ENCODE measurements at places on chromosomes 1 and 21.
A peak's percentile ranks its signal among the peaks of the same experiment; 100 is the strongest.

DNA sequence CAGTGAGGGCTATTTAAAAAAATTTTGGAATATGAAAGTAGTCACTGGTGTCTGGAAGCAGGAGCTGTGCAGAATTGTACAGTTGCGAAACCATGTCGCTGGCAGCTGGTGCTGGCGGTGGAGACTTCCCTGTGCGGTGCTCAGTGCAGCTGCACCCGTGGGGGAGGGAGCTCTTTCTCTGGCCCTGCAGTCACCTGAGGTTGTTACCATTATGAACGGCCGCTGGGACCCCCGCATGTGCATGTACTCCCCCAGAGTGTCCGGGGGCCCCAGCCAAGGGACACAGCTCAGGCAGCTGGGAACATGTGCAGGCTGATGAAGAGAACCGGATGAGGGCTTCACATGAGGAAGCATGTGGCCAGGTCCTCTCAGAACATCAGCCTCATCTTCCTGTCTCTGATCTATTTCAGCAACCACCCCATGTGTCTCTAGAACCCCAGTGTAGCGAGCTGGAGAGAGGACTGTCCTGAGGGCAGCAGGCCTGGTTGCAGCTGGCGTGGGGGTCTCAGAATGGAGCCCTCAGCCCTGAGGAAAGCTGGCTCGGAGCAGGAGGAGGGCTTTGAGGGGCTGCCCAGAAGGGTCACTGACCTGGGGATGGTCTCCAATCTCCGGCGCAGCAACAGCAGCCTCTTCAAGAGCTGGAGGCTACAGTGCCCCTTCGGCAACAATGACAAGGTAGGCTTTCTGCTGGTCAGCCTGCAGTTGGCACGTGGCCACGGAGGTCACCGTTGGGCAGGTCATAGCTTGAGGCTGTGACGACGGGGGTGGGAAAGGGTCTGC, at the start of gene TRPM2:
Gene TRPM2 (plus strand): TSS at position 431 of the 780 bp plus-strand sequence. CDS start 80 bp downstream, at position 511.
- DNase-seq, result peak; percentile 33

DNA sequence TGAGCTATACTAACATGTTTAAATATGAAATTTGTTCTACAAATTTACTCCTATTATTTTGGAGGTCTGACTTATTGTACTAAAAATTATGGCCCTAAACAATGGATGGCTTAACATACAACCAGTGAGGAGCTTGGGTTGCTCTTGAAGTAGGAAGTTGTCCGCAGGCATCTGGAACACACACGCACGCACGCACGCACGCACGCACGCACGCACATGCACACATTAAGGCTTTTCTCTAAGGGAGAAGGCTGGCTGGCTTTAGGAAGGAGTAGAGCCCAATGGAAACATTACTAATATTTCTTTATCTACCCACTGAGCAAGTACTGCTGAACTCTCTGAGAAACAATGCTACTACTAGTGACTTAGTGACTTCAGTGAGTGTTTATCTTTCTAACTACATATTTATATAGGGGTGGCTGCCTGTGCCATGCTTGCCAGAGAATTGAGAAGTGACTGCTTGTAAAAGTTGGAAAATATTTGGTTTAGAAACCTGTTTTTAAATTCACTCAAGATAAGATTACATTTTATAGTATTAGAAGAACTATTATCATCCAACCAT, 16.2 kb upstream of the ARHGAP29 start:
- no peak for DNase-seq

DNA sequence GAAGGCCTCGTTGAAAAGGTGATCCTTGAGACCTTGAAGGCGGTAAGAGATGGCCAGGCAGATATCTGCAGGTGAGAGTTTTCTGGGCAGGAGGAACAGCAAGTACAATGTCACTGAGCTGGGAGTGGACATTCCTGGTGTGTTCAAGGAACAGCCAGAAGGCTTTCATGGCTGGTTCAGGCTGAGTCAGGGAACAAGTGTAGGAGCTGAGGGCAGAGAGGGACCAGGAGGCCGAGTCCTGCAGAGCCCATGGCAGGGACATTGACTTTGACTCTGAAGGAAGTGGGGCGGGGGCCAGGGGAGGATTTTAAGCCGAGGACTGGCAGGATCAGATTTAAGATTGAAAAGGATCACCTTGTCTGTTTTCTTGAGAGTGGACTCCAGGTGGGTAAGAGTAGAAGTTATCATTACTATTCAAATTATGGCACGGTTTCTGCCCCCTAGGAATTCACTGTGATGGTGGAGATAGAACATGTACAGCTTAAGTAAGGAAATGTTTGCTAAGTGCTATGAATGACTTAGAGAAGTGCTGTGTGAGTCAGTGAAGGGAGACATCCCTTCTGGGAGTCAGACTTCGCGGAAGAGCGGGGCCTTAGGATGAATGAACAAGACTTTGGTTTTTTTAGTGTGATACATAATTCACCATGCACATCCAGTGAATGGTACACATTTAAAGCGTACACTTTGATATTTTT, 202.3 kb downstream of the KIF26B start:
- no peak for DNase-seq

- DNase-seq, result no peak
Measured at GRCh38 chr1:79808816-79809475, 802.4 kb upstream of the ADGRL4 start.

DNA sequence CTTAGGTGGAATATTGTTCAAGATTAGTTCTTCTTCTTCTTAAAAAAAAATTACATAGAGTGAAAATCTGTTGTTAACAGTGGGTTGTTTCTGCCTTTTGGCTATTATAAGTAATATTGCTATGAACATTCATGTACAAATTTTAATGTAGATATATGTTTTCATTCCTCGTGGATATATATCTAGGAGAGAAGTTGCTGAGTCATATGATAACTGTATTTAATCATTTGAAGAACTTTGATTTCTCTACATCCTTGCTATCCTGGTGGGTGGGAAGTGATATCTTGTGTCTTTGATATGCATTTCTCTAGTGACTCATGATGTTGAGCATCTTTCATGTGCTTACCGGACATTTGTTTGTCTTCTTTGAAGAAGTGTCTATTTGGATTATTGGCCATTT, 29.9 kb downstream of the MAST2 start:
- no peak for DNase-seq

- DNase-seq, result no peak
Measured at GRCh38 chr1:197620714-197621163, 154.5 kb downstream of the DENND1B start.

- no peak for DNase-seq
Measured at GRCh38 chr1:226310637-226311195, 1.8 kb upstream of the LIN9 start.

- DNase-seq, result no peak
Measured at GRCh38 chr1:4963251-4963650, 308.8 kb downstream of the AJAP1 start.

DNA sequence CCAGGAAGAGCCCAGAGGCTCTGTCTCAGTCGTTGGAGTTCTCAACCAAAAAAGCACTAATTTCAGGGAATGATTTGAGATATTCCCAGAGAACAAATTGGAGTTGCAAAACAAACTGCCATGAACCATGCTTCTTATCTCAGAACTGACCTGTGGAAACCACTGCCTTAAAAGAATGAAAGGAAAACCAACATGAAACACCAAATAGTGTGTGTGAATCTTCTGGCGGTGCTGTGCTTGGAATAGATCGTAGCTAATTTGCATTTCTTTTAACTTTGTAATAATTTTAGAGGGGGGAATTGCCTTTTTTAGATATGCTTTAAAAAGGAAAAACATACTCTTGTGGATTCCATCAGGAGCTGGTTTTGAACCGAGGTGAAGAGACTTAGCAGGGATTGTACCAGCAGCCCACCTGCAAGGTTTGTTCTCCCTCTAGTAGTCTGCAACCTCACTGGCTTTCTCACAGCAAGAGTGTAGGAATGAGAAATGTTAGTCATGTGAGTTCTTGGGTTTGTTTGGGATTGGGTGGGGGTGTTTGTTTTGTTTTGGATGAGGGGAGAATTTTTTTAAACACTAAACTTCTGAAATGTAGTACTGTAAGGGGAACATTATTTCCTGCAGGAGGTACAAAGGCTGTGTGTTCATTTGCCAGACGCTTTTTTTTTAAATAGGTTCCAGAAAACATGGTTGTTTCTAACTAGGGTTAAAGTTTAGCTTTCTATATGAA, 45.7 kb upstream of the ANGPTL1 start:
- DNase-seq, result no peak

GRCh38 chr1:41418857-41419583, 57.8 kb downstream of the FOXO6 start:
- no peak for DNase-seq

DNA sequence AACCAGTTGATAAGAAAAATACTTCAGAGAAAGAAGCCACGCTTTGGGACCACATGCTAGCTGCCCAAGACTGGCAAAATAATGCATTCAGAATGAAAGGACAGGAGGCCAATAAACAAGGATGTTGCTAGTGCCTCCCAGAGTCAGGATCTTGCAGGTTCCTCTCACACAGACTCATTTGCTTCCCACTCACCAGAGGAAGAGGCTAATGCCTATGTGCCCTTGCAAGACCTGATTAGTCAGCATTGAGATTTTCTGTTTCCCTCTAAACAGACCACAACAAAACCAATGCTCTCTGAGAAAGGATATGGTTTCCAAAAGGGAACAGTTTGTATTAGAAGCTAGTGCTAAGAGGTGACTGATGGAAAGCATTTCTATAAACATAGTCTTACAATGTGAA, 85.7 kb downstream of the NRDC start:
- no peak for DNase-seq

DNA sequence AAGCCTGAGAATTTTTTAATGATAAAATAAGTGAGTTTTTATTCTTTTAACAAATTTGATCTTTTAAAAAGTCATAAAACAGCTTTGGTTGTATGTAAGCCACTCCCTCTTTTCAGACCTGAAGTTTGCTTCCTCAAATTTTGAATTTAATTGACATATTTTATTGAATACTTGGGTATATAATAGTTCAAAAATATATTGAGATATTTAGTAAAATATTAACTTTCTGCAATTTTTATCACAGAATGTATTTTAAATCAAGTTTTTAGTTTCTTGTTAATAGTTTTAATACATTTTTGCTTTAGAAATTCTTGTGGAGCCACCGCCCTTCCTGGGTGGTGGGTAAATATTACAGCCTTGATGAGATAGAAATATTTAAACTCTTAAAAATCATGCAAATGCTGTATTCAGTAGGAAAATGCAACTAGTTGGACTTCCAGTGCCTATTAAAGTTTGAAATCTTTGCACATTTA, 867 bp downstream of the PTPRC start:
- DNase-seq, result peak; percentile 63

DNA sequence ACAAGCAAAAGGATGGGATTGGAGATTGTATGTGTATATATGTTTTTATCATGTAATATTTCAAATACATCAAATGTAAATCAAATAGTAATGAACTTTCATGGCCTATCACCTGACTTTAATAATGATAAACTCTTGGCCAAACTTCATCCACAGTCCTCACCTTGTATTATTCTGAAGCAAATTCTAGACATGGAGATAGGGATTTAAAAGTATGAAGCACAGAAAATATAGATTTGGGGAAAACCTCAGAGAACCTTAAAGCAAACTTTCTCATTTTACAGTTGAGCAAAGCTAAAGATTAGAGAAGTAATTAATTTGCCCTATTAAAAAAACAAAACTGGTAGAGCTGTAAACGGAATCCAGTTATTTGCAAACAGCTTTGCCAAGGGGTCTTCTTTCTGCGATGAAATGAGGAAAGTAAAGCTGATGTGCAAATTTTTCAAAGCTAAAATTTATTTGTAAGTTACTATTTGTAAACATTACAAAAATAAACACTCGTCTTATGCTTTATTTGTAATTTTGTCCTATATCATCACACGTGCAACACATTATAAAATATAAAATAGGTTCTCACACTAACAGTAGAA, 19.9 kb upstream of the KIF14 start:
- DNase-seq, result no peak

DNA sequence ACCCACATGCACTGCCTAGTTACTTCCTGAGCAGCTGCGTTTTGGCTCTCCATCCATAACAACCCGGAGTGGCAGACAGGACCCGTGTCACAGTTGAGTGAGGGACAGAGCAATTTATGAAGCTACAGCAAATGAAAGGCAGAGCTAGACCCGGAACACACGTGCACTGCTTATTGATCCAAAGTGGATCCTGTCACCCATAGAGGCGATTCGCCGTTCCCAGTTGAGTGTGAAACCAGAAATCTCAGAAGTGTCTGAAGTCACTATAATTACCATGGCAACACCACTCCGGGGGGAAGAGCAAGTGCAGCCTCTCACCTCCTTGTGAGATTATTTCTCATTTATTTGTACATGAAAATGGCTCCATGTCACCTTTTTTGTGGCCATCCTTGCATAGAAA, 365.2 kb downstream of the DSCAM start:
- DNase-seq, result no peak

- DNase-seq, result no peak
Measured at GRCh38 chr1:201009962-201010645, 13.4 kb downstream of the KIF21B start.

GRCh38 chr1:214271174-214271858, 9.6 kb upstream of the SMYD2 start:
- no peak for DNase-seq

DNA sequence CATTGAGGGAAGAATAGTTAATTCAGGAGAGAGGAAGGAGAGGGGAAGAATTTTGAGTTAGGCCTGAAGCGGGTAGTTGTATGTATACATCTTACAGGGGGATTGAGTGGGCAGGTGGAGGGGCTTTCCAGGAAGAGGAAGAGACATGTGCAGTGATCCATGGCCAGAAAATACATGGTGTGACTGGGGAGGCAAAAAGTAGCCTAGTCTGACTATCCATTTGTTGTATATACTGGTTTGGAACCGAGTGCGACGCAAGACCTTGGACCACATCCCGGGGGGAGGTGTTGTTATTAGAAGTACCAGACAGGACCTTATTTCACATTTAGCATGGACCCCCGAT, 158.3 kb downstream of the SDCCAG8 start:
- no peak for DNase-seq

GRCh38 chr1:101288491-101288944, 51.7 kb downstream of the S1PR1 start:
- DNase-seq, result peak; percentile 87

- DNase-seq, result no peak
Measured at GRCh38 chr1:173862769-173863223, 5.0 kb downstream of the GAS5 start.

DNA sequence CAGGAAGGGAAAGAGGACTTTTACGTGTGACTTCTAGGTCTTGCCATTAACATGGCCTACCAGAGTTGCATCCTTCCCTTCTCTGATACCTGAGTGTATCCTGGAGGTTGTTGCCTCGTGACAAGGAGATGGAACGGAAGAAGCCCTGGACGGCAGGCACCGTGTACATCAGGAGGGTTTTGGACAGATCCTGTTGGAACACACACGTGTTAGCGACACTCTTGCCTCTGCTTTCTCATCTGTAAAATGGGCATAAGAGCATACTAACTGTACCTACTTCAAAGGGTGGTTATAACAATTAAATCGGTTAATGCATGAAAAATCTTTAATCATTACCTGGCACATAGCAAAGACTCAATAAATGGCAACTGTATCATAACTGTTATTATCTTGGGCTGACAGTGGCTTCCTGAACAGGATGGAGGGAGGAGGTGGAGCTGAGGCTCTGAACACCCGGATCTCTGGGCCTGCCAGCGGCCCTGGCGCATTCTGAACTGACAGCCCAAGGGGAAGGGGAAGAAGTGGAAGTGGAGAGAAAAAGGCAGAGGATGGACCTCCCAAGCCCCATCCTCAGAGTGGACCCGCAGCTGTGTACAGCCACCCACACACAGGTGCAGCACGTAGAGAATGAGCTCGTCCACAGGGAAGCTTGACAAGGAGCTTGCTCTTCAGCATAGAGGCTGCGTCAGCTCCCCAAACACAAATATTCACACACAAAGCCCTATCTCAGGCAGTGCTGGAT, 30.2 kb upstream of the EXOSC10 start:
- no peak for DNase-seq

- DNase-seq, result no peak
Measured at GRCh38 chr1:24108334-24109165, 3.4 kb downstream of the MYOM3 start.

- no peak for DNase-seq
Measured at GRCh38 chr1:30444850-30445249, 278.5 kb downstream of the MATN1 start.

GRCh38 chr1:114322734-114323133, 169.1 kb upstream of the SYT6 start:
- no peak for DNase-seq
